ENCODE measurements at places on chromosomes 2 and 18.

DNA sequence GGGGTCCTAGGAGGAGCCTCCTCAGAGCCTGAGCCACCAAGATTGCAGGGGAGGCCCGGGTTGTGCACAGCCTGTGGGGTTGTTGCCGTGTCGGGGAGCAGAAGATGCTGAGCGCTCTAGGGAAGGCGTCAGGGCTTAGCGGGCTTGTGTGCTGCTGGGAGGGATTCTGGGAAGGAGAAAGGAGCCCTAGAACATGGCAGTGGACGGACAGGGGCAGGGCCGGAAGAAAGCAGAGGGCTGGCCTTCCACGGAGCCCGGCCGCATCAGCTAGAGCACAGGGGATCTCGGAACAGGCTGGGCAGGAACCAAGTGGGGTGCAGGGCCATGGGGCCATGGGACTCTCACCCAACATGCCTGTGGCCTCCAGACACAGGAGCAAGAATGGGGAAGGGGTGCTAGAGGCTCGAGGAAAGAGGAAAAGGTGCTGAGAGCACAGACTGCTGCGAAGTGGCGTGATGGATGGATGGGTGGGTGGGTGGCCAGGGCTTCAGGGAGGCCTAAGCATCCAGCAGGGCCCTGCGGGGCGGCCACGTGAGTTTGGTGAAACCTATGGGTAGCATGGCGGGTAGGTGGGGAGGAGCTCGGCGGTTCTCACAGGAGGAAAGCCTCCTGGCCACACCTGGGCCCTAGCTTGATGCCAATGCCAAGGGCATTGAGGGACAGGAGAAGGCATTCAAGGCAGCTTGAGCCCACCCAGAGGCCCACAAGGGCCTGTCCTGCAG is 35.8 kb downstream of the MTERF4 start:
- DNase-seq = no peak

DNA sequence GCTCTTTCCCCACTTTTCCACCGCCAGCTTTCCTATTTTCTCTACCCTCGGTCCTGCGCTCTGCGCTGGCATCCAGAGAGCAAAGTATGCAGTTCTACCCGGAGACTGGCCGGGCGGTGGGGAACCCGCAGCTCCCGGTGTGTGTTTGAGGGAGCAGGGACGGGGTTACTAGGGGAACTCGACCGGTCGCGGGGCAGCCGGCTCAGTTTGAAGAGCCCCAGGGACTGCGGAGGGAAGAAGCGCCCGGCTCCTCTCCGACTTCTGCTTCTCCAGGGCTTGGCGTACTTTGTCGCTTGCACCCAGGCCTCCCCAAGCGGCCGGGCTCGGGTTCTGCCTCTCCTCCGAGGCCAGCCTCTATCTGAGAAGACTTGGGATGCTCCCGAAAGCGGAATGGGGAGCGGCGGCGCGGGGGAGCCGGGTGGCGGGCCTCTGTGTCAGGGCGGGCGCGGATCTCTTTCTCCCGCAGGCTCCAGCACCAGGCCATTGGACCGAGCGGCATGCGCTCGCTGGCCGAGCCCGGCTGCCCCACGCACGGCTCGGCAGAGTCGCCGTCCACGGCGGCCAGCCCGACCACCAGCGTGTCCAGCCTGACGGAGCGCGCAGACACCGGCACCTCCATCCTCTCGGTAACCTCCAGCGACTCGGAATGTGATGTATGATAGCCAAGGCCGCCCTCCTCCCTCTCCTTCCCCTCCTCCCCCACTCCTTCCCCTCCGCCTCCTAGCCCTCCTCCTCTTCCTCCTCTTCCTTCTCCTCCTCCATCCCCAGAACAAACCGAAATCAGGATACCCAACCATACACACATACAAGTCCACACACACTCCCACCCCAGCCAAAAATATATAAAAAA is 2.8 kb downstream of the SIX3 start:
- no peak for DNase-seq

DNA sequence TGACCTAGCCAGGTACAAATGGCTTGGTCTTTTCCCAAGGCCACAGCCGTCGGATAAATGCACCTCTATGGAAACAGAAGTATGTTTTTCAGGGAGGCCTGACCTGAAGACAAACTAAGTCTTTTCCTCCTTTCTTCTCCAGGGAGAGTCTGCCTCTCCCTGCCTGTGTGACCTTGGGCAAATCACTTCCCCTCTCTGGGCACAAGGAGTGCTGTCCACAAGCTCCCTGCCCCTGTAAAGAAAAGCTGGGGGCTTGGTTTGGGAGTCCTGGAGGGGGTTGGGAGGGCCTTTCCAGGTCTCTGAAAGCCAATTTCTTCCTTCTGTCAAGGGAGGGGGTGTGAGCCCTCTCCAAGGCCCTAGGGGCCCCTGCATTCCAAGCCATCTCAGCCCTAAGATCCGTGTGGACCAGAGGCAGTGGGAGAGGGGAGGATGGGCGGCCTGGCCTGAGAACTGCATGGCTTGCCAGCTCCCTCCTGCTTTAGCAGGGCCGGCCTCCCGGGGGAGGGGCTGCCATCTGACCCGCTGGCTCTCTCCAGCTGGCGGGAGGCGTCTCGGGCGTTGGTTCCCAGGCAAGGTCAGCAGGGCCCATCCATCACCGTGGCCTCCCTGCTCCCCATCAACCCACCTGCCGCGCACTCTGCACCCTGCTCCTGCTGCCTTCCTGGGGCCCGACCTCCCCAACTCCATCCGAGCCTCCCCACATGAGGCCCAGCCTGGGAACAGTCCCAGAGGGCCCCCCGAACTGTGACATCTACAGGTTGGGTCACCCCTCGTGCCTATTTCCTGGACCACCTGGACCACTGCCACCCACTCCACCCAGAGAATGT is 61.4 kb downstream of the SMAD7 start:
- no peak for DNase-seq

DNA sequence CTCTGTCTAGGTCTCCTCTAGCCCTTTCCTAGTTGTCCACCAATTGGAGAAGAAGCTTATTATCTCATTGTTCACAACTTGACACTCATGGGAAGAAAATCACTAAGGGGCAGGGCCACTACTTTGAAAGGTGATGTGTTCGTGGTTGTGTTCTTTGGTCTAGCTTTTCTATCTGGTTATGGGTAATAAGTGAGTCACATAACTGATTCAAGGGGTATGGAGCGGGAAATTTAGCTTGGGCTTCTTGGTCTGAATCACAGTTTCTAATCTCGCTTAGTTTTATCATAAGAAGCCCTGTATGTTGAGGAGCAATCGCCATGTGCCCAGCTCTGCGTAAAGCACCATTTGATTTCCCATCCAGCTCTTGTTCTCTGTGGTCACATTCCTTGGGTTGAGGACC is 18.7 kb upstream of the DYTN start:
- DNase-seq = no peak

DNA sequence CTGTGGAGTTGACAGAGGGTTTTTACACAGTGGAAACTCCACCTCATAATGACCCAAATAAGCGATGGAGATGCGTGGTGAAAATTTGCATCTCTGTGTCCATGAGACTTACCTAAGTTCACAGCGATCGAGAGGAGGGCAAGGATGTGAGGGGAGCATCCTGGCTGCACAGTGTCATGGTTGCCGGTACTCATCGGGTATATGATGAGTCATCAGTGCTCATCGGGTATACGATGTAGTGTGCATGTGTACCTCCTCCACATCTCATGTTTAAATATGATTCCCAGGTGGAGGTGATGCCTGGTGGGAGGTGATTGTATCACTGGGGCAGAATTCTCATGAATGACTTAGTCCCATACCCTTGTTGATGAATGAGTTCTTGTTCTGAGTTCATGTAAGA is 233.5 kb downstream of the MYT1L start:
- no peak for DNase-seq

DNA sequence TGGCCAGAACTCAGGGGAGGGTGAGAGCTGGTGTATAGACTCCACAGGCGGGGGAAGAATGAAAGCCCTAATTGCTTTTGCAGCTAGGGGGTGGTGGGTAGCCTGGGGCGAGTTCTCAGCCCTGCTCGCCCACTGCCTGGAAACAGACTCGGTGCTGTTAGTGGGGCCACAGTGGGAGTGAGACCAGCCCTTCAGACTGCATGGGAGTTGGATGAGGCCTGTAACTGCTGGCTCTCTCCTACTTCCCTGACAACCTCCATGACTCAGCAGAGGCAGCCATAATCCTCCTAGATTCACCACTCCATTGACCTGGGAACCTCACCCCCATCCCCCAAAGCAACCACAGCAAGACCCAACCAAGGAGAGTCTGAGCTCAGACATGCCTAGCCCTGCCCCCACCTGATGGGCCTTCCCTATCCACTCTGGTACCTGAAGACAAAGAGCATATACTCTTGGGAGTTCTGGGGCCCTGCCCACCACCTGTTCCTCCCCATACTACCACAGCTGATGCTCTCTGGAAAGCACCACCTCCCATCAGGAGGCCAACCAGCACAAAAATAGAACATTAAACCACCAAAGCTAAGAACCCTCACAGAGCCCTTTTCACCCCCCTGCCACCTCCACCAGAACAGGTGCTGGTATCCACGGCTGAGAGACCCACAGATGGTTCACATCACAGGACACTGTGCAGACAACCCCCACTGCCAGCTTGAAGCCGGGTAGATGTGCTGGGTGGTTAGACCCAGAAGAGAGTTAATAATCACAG is 226.3 kb downstream of the EIPR1 start:
- DNase-seq = no peak

DNA sequence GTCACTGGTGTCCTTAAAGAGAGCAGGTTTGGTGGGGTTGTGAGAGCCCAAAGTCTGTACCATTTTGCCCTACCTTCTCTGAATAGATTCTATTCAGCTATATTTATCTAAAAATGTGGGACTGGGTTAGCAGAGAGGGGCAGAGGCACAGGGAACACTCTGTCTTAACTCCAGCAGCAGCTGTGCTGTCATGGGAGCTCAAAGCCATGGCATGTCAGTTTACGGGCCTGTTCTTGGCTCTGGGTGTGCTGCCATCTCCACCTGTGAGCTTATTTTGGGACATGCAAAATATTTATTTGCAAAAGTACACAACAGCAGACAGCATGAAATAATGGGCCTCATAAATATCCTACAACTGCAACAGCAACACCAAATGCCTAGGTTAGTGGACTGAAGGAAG is 129.6 kb upstream of the KCTD1 start:
- no peak for DNase-seq

DNA sequence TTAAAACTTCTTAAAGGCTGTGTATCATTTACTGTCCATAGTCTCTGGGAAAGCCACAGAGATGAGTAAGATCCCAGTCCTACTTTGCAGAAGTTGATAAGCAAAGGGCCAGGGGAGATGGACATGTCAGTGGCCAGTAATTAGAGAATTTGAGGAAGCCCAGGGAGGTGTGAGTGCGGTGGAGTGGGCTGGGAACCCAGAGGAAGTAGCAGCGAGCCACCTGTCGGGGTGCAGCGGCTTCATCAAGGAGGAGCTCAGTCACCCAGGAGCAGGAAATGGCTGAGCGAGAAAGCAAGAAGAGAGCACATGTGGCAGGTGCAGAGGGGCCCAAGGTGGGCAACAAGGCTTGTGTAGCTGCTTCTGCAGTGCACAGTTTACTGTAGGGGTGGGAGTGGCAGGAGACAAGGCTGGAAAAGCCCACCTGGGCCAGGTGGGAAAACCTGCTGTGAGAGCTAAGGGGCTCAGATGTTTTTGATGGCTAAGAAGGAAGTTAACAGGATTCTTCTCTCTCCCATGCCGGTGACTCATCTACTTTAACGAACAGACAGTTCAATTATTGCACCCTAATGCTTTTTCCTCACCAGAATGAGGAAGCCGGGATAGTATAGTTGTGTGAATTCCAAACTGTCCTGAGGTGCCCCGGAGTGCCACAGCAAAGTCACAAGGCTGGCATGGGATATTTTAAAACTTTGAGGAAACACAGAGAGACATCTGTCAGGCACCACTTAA is 34.8 kb upstream of the MGAT5 start:
- DNase-seq = no peak

GRCh38 chr2:196226707-196227065 is 55.3 kb upstream of the STK17B start:
- no peak for DNase-seq

GRCh38 chr2:31517442-31518203 is 63.1 kb downstream of the SRD5A2 start:
- DNase-seq = no peak

- DNase-seq = no peak
These were observed 91.7 kb upstream of the TRIB2 start for GRCh38 chr2:12624905-12625598.

DNA sequence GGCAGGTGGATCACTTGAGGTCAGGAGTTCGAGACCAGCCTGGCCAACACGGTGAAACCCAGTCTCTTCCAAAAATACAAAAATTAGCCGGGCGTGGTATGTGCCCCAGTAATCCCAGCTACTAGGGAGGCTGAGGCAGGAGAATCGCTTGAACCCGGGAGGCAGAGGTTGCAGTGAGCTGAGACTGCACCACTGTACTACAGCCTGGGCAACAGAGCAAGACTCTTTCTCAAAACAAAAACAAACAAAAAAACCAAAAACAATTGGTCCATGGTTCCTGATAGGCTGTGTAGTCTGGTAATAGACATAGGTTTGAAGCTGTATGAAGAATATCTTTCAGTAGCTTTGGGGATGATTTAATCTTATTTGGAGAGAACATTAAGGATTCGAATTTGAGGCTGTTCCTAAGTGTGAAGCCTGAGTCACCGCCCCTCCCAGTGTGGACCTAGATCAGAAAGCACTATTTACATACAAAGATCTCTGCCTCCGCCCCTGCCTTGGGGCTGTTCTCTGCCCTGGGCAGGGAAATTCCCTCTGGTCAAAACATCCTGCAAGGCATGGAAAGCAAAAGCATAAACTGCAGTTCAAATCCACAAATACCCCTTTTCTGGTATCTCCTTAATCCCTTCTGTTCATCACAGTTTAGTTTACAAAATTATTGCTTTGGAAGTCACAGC is 52.8 kb upstream of the PMAIP1 start:
- DNase-seq = peak; percentile 26

Measured in AG10803 (cell line).